ENCODE measurements at places on chromosomes 12 and 14. TPM values are rescaled to one million over a fixed set of nuclear protein-coding genes. Genes with fewer than 3 reads are reported as not detected.
A peak's percentile ranks its signal among the peaks of the same experiment; 100 is the strongest.

The TBK1 gene
- 9.3 TPM for polyA plus RNA-seq

The SPIC gene
- polyA plus RNA-seq = not detected

The GPR137C gene
- polyA plus RNA-seq = 0.03 TPM

The CCDC197 gene
- not detected for polyA plus RNA-seq

DNA sequence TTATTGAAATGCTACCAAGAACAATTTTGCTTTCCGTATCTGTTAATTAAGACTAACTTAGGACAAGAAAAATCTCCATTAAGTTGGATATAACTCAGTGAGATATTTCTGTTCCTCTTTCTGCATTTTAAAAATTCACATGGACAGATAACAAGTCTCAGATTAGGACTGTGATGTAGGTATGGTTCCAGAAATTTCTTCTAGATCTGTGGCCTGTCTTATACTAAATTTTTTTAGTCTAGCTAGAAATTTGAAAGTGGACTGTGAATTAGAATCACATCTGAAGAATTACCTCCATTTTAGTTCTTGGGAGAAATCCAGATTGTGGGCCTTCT lies 41.6 kb downstream of the USP15 start:
- no peak for DNase-seq

- no peak for DNase-seq
Observed at GRCh38 chr14:34470319-34470718, 8.3 kb upstream of the SPTSSA start.

DNA sequence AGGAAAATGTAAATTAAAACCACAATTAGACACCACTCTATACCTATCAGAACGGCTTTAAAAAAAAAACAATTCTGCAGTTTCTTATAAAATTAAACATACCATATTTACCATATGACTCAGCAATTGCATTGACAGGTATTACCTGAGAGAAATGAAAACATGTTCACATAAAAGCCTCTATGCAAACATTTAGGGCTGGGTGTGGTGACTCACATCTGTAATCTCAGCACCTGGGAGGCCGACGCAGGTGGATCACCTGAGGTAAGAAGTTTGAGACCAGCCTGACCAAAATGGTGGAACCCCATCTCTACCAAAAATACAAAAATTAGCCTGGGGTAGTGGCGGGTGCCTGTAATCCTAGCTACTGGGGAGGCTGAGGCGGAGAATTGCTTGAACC lies 41.1 kb downstream of the SPTB start:
- DNase-seq = peak; percentile 50

- no peak for DNase-seq
Observed at GRCh38 chr12:19288603-19289244, 150.6 kb upstream of the AEBP2 start.

DNA sequence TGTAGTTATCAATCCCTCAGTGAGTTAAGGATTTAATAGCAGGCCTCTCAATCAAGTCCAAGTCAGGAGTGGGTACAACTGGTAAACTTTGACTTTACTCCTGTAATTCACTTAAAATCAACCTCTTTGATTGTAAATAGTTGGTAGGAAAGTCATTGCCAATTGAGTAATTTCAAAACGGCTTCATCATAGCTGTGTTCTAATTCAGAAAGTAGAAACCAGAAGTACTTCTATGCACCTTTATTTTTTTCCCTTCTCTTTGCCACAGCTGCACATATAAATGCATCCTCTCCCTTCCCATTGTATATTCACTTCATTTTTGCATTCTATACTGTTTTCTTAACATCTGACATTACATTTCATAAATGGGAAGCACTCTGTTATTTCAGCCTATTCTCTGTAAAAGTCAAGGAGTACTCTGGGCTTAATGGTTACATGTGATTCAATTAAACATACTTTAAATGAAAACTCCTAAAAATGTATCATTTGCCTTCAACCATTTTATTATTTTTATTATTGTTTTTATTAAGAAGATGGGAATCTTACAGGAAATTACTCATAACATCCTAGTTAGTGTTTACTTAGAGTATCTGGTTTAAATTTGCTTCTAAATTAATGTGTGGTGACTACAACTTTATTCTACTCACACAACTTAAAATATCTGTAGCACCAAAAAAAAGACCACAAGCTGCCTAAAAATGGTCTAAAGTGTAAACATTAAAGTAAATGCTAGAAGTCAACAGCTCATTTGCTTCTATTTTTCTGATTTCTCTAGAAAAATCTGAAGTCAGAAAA lies 171.2 kb downstream of the CEP128 start:
- no peak for DNase-seq

- no peak for DNase-seq
Observed at GRCh38 chr12:51162217-51162616, 10.7 kb downstream of the TFCP2 start.

Data from keratinocyte (primary cell).